ENCODE measurements at places on chromosomes 5 and 9.

- DNase-seq, result no peak
These were observed 60.1 kb upstream of the CLINT1 start for GRCh38 chr5:157918811-157919742.

DNA sequence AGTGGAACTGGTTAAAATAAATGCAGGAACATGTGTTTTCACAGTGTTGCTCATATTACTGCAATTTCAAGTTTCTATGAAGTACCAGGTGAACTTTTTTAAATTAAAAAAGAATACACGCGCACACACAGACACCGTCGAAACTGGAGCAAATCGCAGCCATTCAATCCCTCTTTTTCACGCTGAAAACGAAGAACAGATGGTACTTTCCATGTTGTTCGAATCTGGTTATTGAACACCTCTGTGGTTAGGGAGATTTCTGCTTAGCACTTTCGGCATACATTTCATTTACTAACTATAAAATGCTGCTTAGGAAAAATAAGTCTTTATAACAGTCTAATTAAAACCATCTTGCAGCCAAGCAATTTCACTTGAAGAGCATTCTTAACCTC, 6.8 kb downstream of the ZNF608 start:
- no peak for DNase-seq

DNA sequence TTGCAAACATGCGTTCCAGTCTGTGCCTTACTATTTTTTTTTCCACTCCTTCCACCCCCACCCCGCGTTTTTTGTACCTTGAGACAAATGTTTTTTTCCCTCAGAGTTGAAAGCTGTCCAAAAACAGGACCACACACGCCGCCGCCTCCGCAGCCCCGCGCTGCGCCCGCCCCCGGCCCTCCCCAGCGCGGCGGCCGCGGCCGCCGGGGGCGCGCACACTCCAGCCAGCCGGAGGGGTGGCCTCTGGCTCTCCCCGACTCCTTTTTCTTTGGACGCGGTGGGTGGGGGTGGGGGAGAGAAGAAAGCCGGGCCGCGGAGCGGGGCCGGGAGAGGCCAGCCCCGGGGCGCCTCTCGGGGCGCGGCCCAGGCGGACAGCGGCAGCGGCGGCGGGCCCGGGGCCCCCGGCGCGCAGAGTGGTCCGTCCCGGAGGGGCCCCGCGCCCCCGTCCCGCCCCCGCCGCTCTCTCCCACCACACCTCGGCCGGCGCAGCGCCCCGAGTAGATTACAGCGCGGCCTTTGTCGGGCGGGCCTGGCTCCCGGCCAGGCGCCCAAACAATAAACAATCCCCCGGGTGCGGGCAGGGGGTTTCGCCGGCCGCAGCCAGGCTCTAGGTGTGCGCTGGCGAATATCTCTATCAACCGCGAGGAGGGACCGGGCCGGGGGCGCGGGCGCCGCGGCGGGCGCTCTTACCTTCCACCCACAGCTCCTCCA, 10.9 kb downstream of the PTCH1 start:
- DNase-seq, result no peak

GRCh38 chr5:18003784-18004183, 369.5 kb downstream of the TAF11L14 start:
- DNase-seq, result no peak

DNA sequence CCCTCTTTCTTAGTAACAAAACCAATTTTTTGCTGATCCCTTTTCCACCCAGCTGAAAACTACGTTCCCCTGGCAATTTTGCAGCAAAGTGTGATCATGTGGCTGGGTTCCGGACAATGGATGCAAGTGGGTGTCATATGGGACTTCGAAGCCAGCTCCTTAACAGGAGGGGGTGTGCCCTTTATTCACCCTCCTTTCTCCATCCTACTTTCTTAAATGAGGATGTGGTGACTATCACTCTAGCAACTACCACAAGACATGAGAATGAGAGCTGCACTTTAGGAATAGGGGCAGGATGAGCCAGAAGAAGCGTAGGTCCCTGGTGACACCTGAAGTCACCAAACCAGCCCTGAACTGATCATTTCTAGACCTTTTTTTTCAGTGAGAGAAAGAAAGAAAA, 58.9 kb downstream of the IRF1 start:
- DNase-seq, result no peak

DNA sequence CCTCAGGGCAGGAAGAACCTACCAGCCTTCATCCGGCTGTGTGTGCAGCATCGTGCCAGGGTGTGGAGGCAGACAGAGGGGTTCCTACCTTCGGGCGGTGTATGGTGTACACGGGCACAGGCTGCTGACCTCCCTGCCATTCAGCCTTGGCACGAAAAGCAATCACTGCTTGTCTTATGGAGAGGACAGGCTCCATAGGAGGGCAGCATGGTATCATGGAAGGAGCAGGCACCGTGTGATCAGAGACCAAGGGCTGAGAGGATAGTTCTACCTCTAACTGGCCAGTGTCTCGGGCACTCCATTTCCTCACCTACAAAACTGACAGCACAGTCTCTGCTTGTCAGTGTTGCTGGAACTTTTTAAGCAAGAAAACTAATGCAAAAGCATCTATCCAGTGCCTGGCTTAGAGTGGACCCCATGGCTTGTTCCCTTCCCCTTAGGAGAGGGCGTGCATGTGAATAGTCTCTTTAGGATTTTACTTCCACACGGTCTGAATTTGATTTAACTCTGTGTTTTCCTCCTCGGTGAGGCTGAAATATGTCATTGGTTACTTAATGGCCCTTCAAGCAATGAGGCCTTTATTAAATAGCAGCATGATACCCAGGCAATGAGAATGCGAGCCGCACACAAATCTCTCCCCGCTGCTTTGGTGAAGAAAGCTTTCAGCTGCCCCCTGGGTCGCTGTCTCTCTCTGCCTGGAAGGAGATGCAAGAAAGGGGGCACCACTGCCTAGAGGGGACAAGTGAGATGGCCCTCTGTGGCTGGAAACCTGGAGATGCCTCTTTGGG, 22.2 kb downstream of the TTLL11 start:
- no peak for DNase-seq

GRCh38 chr5:72849546-72849945, 33.1 kb downstream of the TNPO1 start:
- no peak for DNase-seq

- no peak for DNase-seq
These were observed 7.6 kb downstream of the GRIN1 start for GRCh38 chr9:137146527-137146918.

- no peak for DNase-seq
These were observed 110.8 kb downstream of the SMARCA2 start for GRCh38 chr9:2125906-2126305.

GRCh38 chr9:96619124-96619465, 548 bp downstream of the CDC14B start:
- no peak for DNase-seq

DNA sequence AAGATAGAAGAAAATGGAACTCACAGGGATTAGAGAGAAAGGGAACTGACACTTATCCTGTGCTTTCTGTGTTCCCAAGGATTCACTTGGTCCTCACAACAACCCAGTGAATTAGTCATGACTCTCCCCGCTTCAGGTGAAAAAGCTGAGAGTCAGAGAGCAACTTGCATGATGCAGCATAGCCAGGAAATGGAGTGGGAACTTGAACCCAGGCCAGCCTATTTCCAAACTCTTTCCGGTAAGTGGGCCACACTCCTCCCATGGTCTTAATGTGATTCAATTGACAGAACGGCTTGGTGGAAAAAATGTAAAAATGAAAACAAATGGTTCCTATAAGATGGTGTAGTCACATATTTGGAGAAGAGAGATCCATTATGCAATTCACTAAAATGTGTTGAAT, 45.9 kb upstream of the CEMIP2 start:
- DNase-seq, result no peak
